Endothelial cell of umbilical vein (primary cell): ENCODE measurements at places on chromosomes 3 and 15. TPM values are rescaled to one million over a fixed set of nuclear protein-coding genes. Genes with fewer than 3 reads are reported as not detected.

The LRRC31 gene
- total RNA-seq, result not detected in 2 replicates

The CKMT1A gene
- total RNA-seq, result not detected in 2 replicates

The UMPS gene
- 41.9 and 50.2 TPM in 2 replicates for total RNA-seq

The PLSCR4 gene
- 81.5 and 91.8 TPM in 2 replicates for total RNA-seq

The GCSAM gene
- total RNA-seq, result not detected in 2 replicates

The TGM5 gene
- total RNA-seq, result not detected in 2 replicates

The LIPH gene
- not detected in 2 replicates for total RNA-seq

The FBXO40 gene
- not detected in 2 replicates for total RNA-seq

The FBN1 gene
- 88.1 and 111 TPM in 2 replicates for total RNA-seq

The GMNC gene
- not detected in 2 replicates for total RNA-seq

The CX3CR1 gene
- not detected in 2 replicates for total RNA-seq

The EHHADH gene
- 5.8 and 6.2 TPM in 2 replicates for total RNA-seq

The ALDH1A3 gene
- 5.8 TPM in 2 replicates for total RNA-seq

The PRR20G gene
- total RNA-seq, result not detected in 2 replicates

The SLC15A2 gene
- total RNA-seq, result 0.11 and 0.60 TPM in 2 replicates

The PPP1R14D gene
- total RNA-seq, result not detected in 2 replicates

The ASB14 gene
- not detected in 2 replicates for total RNA-seq

The CLDN16 gene
- total RNA-seq, result not detected in 2 replicates

The ARHGEF26 gene
- total RNA-seq, result 2.2 and 2.9 TPM in 2 replicates

The TMEM108 gene
- 0.42 and 1.1 TPM in 2 replicates for total RNA-seq

The FAM3D gene
- not detected in 2 replicates for total RNA-seq

The GP5 gene
- 0.11 TPM in 1 of 2 replicates, not detected in the other for total RNA-seq

The TTC21A gene
- 6.3 and 7.8 TPM in 2 replicates for total RNA-seq

The VWA5B2 gene
- not detected in 2 replicates for total RNA-seq

The HCLS1 gene
- 63.5 and 68.5 TPM in 2 replicates for total RNA-seq

The METTL6 gene
- total RNA-seq, result 11.7 and 19.5 TPM in 2 replicates
